ENCODE measurements at places on chromosomes 12 and 14. TPM values are rescaled to one million over a fixed set of nuclear protein-coding genes. Genes with fewer than 3 reads are reported as not detected.
A peak's percentile ranks its signal among the peaks of the same experiment; 100 is the strongest.

CD4 gene
- total RNA-seq: 31.3 TPM

- no peak for DNase-seq
These were observed 74.6 kb downstream of the MED13L start for GRCh38 chr12:116202940-116203339.

DEPDC4 gene
- 0.58 TPM for total RNA-seq

- DNase-seq: peak; percentile 79
These were observed 188.3 kb upstream of the C14orf180 start for GRCh38 chr14:104390941-104391901.

- DNase-seq: no peak
These were observed 33.3 kb upstream of the CCDC198 start for GRCh38 chr14:57526942-57527341.

TSPAN8 gene
- 1.8 TPM for total RNA-seq
